A549 treated with AZD2906 at 1 μM for 4 hours (cell line): ENCODE measurements at places on chromosomes 5 and 9. TPM values are rescaled to one million over a fixed set of nuclear protein-coding genes. Genes with fewer than 3 reads are reported as not detected.

Gene WDR55
- total RNA-seq = 27.3 to 29.3 TPM (median 27.7 TPM) in 5 replicates

Gene FCN2
- not detected in 5 replicates for total RNA-seq

Gene PGM5
- total RNA-seq = not detected in 5 replicates

Gene ADGRD2
- total RNA-seq = 0.03 TPM in 1 of 5 replicates, not detected in the others

Gene ABO
- not detected in 5 replicates for total RNA-seq

Gene TAF1L
- 0.01 TPM in 3 of 5 replicates, not detected in the others for total RNA-seq

Gene GABRB2
- total RNA-seq = not detected in 5 replicates

Gene OXCT1
- total RNA-seq = 2.6 to 3.2 TPM (median 2.7 TPM) in 5 replicates

Gene LCP2
- not detected in 5 replicates for total RNA-seq
